ENCODE measurements at places on chromosomes 3 and 15. TPM values are rescaled to one million over a fixed set of nuclear protein-coding genes. Genes with fewer than 3 reads are reported as not detected.

Gene GPR62
- total RNA-seq, result not detected

Gene PML
- 107 TPM for total RNA-seq

Gene SLC15A2
- total RNA-seq, result 0.49 TPM

Gene IQGAP1
- 261 TPM for total RNA-seq

Gene TMEM207
- total RNA-seq, result not detected

Gene LRTM1
- not detected for total RNA-seq

Gene FBXO45
- 6.6 TPM for total RNA-seq

Gene NUP210
- 10.1 TPM for total RNA-seq

Gene SEMA3G
- 8.3 TPM for total RNA-seq

Gene HEG1
- total RNA-seq, result 47.1 TPM

Gene ZCWPW2
- total RNA-seq, result 3.7 TPM

Gene ZNF662
- total RNA-seq, result 6.6 TPM

Gene POC1A
- total RNA-seq, result 0.74 TPM

Gene C15orf62
- 2.9 TPM for total RNA-seq

Gene SPINK8
- not detected for total RNA-seq

DNA sequence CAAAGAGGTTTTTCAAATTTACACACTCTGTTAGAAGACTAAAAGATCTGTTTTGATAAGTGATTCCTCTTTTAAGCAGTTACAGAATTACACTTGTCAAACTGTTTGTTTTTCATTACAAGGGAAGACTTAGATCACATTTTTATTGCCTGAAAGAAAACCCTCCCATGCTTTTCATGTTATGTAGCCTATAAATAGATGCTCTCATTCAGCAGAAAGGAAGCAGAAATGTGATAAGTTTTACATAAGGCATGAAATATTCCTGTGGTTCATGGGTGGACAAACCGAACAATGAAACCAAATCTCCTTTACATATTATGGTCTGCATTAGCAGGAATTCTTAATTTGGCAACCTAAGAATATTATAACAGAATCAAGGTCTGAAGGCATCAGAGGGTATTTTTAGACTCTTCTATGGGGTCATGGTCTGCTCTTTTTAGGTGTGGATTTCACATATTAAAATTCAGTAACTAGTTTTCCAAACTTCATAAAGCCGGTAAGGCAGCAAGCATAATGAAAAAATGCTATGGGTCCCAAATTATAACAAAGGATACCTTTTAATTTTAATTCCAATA is 37.3 kb upstream of the FXR1 start:
- no peak for DNase-seq
- H3K27me3 ChIP-seq, result no peaks in the 10 kb centered on the region
- no peaks in the 10 kb centered on the region for H3K36me3 ChIP-seq
- no peak overlapping the region for H3K27ac ChIP-seq
- peaks cover 15% of the 10 kb centered on the region for H3K4me1 ChIP-seq

DNA sequence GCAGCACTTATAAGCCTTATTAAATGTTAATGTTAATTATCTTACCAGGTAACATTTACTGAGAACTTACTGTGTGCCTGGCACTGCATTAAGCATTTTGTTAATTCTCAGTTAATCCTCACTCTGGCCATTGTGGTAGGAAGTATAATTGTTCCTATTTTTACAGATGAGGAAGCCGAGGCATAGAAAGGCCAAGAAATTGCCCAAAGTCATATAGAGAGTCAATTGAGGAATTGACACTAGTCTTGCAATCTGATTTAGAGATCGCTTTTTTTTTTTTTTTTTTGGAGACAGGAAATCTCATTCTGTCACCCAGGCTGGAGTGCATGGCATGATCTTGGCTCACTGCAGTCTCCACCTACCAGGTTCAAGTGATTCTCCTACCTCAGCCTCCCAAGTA is 132.6 kb upstream of the PROK2 start:
- H3K27me3 ChIP-seq, result no peaks in the 10 kb centered on the region
- DNase-seq, result no peak
- no peak overlapping the region for H3K4me3 ChIP-seq
- H3K27ac ChIP-seq, result no peak overlapping the region
- H3K36me3 ChIP-seq, result no peaks in the 10 kb centered on the region

DNA sequence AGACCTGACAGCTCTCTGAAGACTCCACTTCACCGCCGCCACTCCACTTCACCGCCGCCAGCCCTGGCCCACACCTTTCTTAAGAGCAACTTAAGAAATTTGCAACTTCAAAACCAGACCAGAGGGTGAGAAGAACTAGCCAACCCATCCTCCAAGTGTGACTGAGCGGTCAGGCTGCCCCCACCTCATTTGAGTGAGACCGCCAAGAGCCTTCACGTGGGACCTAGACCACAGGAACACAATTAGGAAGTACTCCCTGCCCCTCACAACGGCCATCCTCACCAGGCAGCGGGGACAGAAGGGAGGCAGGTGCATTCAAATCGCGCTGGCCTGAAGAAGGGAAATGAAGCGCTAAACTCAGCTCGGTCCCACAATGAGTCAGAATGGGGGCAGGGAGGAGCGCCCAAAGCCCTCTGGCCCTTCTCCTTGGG is 156.8 kb upstream of the BCL6 start:
- H3K4me1 ChIP-seq, result peaks cover 7% of the 10 kb centered on the region
- no peak overlapping the region for H3K27ac ChIP-seq
- H3K27me3 ChIP-seq, result no peaks in the 10 kb centered on the region
- H3K36me3 ChIP-seq, result no peaks in the 10 kb centered on the region
- no peak for DNase-seq

GRCh38 chr15:70048578-70049514 is 48.9 kb downstream of the TLE3 start:
- H3K27ac ChIP-seq, result no peak overlapping the region
- no peak for DNase-seq
- H3K36me3 ChIP-seq, result peaks cover 41% of the 10 kb centered on the region
- no peaks in the 10 kb centered on the region for H3K27me3 ChIP-seq

DNA sequence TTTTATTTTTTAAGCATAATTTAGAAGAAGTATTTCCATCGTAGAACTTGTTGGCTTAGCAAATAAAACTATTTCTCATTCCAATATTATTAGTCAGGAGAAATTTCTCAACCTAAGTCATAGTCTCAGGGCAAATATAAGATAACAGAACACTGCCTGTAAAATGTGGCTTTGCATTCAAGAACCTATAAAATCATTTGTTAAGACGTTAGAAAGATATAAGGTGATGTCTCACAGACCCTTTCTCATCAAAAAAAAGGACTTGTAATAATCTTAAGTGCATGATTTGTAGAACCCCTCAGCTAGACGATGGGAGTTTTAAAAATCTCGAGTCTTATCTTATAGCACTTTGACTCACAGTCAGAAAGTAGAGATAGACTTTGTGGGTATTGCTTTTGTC is 314.7 kb upstream of the CFAP20DC start:
- no peaks in the 10 kb centered on the region for H3K4me1 ChIP-seq
- H3K36me3 ChIP-seq, result no peaks in the 10 kb centered on the region
- no peaks in the 10 kb centered on the region for H3K27me3 ChIP-seq

DNA sequence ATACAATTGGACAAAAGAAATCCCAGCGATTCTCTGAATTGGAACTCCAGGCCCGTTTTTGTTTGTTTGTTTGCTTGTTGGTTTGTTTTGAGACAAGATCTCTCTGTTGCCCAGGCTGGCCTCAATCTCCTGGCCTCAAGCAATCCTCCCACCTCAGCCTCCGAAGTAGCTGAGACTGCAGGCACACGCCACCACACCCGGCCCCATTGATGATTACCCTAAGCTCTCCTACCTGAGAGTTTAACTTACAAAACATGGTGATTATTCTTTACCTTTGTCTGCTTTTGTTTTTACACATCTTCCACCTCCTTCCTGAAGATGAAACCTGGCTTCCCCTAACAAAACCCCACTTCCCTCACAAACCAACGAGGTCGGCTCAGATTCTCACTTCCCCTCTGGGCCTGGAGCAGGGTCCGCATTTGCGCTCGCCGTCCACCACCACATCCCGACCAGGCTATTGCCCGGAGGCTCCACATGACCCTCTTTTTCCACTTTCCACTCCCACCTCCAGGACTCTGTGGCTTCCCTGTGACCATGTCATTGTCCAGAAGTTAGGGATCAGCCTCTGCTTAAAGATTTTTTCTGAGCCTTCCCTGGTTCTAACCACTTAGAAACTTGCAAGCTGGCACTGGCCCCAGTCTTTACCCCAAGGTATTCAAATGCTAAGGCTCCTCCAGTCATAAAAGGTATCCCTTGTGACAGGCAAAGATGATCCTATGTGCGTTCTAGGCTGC is 14.8 kb downstream of the KLHL6 start:
- no peaks in the 10 kb centered on the region for H3K4me1 ChIP-seq
- H3K4me3 ChIP-seq, result no peak overlapping the region
- no peaks in the 10 kb centered on the region for H3K27me3 ChIP-seq
- no peak for DNase-seq
- no peaks in the 10 kb centered on the region for H3K36me3 ChIP-seq
- no peak overlapping the region for H3K27ac ChIP-seq

GRCh38 chr3:100606894-100607512 is 2.4 kb upstream of the ADGRG7 start:
- peaks cover 8% of the 10 kb centered on the region for H3K4me1 ChIP-seq
- H3K36me3 ChIP-seq, result no peaks in the 10 kb centered on the region
- no peak overlapping the region for H3K4me3 ChIP-seq
- no peaks in the 10 kb centered on the region for H3K27me3 ChIP-seq
- no peak overlapping the region for H3K27ac ChIP-seq

GRCh38 chr15:39265261-39265660 is 315.6 kb upstream of the THBS1 start:
- no peak overlapping the region for H3K27ac ChIP-seq
- no peak overlapping the region for H3K4me3 ChIP-seq
- no peaks in the 10 kb centered on the region for H3K36me3 ChIP-seq
- H3K4me1 ChIP-seq, result no peaks in the 10 kb centered on the region

DNA sequence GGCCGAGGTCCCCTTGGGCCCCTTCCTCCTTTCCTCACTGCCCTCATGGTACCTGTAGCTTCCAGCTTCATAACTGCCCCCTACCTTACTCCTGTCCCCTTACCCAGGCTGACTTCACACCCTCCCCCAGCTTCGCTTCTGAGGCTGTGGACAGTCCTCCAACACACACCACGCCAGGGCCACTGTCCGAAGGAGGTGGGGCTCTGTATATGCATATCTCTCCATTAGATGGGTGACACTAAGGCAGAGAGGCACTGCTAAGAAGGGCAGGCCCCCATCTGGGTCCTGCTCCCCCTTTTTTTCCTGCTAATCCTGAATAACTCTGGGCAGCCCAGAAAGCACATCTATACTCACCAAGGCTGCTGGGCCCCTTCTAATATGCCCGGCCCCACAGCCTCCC is 1.0 kb upstream of the COL7A1 start:
- no peak overlapping the region for H3K4me3 ChIP-seq
- H3K4me1 ChIP-seq, result peaks cover 84% of the 10 kb centered on the region
- peak overlapping the region; percentile 94 for H3K27ac ChIP-seq
- H3K27me3 ChIP-seq, result no peaks in the 10 kb centered on the region

- DNase-seq, result no peak
- no peak overlapping the region for H3K4me3 ChIP-seq
- no peaks in the 10 kb centered on the region for H3K36me3 ChIP-seq
- H3K27me3 ChIP-seq, result no peaks in the 10 kb centered on the region
- H3K27ac ChIP-seq, result no peak overlapping the region
These were observed 20.7 kb upstream of the TIMP4 start for GRCh38 chr3:12179441-12179840.

DNA sequence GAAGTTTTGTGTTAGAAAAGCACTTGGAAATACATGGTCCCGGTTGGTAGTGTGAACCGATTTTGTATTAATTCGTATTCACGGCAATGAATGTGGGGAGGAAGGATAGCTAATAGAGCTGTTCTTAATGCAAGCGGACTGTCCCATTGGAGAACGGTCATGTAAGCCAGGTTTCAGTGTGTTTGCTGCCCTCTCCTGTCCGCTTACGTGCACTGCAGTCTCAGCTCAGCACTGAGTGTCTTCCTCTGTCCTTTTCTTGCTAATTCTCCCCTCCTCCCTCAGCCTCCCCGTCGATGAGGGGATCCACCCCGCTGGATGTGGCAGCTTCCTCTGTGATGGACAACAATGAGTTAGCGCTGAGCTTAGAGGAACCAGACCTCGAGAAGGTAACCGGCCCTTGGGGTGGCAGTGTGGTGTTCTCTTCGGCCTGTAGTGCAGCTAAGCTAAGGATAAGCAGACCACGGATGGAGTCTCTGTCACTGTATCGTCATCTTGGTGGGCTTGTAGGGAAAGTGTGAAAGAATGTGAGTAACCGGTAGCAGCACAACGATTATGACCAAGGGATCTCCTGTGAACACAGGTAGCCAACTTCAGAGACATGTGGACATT is 267.5 kb upstream of the CHRM5 start:
- no peak overlapping the region for H3K27ac ChIP-seq
- DNase-seq, result no peak
- no peaks in the 10 kb centered on the region for H3K36me3 ChIP-seq
- H3K27me3 ChIP-seq, result no peaks in the 10 kb centered on the region
- no peak overlapping the region for H3K4me3 ChIP-seq
- peaks cover 5% of the 10 kb centered on the region for H3K4me1 ChIP-seq

- no peak overlapping the region for H3K27ac ChIP-seq
- no peaks in the 10 kb centered on the region for H3K4me1 ChIP-seq
- DNase-seq, result no peak
- no peaks in the 10 kb centered on the region for H3K36me3 ChIP-seq
- no peak overlapping the region for H3K4me3 ChIP-seq
- no peaks in the 10 kb centered on the region for H3K27me3 ChIP-seq
These were observed 8.6 kb downstream of the ILDR1 start for GRCh38 chr3:122013448-122013925.

- H3K4me1 ChIP-seq, result no peaks in the 10 kb centered on the region
- H3K27me3 ChIP-seq, result no peaks in the 10 kb centered on the region
- H3K27ac ChIP-seq, result no peak overlapping the region
- no peak for DNase-seq
These were observed 65.5 kb downstream of the PEX5L start for GRCh38 chr3:179971280-179971679.

DNA sequence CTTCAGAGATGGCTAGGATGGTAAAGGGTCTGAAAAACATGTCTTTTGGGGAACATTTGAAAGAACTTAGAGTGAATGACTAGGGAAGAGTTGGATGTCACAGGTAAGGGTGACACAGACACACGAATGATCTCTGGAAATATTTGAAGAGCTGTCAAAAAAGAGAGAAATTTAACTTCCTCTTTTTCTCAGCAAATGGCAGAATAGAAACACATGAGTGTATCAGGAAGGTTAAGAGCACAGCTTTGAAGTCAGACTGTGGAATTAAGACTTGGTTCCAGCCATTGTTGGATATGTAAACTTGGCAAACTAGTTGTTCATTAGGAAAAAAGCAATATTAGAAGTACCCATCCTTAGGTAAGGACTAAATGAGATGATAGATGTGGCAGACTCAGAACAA is 117.7 kb downstream of the IMPG2 start:
- no peak overlapping the region for H3K4me3 ChIP-seq
- H3K27ac ChIP-seq, result no peak overlapping the region
- peaks cover 5% of the 10 kb centered on the region for H3K4me1 ChIP-seq
- no peaks in the 10 kb centered on the region for H3K36me3 ChIP-seq

- peak overlapping the region; percentile 96 for H3K27ac ChIP-seq
- H3K36me3 ChIP-seq, result peaks cover 7% of the 10 kb centered on the region
- DNase-seq, result no peak
- peak overlapping the region; percentile 98 for H3K4me3 ChIP-seq
- H3K27me3 ChIP-seq, result no peaks in the 10 kb centered on the region
These were observed 1.9 kb downstream of the ZBTB47 start for GRCh38 chr3:42655331-42655888.

- no peaks in the 10 kb centered on the region for H3K36me3 ChIP-seq
- no peak overlapping the region for H3K4me3 ChIP-seq
- H3K4me1 ChIP-seq, result peaks cover 36% of the 10 kb centered on the region
- no peaks in the 10 kb centered on the region for H3K27me3 ChIP-seq
These were observed 31.8 kb downstream of the ADAMTS17 start for GRCh38 chr15:100310041-100310405.

- H3K27me3 ChIP-seq, result no peaks in the 10 kb centered on the region
- no peak for DNase-seq
- H3K4me3 ChIP-seq, result no peak overlapping the region
- no peak overlapping the region for H3K27ac ChIP-seq
- no peaks in the 10 kb centered on the region for H3K4me1 ChIP-seq
These were observed 24.8 kb downstream of the UQCC5 start for GRCh38 chr3:52561028-52561747.
